Endothelial cell of umbilical vein (primary cell): ENCODE measurements at places on chromosomes 4 and X. TPM values are rescaled to one million over a fixed set of nuclear protein-coding genes. Genes with fewer than 3 reads are reported as not detected.

DNA sequence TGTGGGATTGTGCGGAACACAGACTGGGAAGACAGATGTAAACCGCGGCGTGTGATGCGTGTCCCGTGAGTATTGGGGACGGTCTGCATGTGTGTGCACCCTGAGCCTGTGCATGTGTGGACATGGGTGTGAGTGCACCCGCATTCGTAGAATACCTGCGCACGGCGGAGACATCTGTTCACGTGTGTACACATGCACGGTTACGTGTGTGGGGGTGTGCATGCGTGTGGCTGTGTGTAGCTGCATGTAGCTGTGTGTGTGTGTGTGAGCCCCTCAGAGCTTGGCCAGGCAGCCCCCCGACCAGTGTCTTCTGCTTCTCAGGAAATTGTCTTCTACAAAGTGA lies 19.6 kb downstream of the ATP5ME start:
- no peak for DNase-seq

DNA sequence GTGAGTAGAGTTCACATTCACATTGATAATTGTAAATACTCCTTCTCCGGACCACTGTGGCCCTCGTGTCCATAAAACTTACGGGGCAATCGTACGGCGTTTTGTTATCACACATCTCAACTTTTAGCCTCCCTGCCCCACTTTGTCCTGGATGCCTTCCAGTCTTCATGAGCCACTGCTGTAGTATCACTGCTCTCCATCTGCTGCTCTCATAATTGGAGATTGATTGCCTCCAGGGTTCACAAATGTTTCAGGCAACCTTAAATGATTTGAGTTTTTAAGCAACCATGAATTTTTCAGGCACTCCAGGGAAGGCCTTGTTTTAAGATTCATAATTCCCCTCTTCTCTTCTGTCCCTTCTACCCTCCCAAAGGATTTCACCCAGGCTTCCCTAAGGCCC lies 28.4 kb downstream of the ALPK1 start:
- no peak for DNase-seq

The SORBS2 gene
- 75.5 and 82.5 TPM in 2 replicates for total RNA-seq

The GPR34 gene
- not detected in 2 replicates for total RNA-seq

The MAGEA9B gene
- total RNA-seq: not detected in 2 replicates
